Amniotic stem cell (primary cell): ENCODE measurements at places on chromosomes 7 and 10.

GRCh38 chr7:78125884-78126283 is 327.3 kb downstream of the PHTF2 start:
- no peak for DNase-seq

DNA sequence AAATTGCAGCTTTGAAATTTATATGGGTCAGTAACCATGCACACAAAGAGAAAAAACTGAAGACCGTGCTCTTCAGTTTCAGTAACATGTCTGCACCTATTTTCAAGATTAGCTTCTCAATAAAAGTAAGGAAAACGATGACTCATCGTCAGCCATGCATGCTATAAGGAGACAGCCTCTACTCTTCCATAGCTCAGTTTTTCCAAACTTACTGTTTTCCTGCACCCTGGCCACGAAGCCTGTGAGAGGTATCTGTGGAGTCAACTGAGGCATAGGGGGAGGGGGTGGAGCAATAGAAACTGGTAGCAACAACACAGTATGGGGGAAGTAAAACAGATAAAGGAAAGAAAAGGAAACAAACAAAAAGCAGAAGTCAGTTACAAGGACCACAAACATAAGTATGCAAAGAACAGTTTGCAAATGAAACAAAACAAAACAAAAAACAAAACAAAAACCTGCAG is 58.0 kb downstream of the PDSS1 start:
- peak; percentile 45 for DNase-seq

DNA sequence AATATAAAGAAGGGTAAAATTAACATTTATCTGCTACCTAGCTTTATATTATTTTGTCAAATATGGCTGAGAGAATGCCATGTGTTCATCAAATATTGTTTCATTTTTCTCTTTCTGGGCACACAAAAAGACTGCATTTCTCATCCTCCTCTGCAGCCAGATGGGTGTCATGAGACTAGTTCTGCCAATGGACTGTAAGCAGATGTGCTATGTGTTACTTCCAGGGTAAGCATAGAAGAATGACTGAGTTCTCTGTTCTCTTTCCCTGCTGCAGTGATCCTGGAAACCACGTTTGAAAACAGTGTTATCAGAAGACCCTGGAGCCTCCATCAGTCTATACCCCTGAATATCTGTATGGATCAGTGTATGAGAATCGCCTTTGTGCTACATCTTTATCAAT is 24.1 kb upstream of the SLK start:
- DNase-seq, result no peak

DNA sequence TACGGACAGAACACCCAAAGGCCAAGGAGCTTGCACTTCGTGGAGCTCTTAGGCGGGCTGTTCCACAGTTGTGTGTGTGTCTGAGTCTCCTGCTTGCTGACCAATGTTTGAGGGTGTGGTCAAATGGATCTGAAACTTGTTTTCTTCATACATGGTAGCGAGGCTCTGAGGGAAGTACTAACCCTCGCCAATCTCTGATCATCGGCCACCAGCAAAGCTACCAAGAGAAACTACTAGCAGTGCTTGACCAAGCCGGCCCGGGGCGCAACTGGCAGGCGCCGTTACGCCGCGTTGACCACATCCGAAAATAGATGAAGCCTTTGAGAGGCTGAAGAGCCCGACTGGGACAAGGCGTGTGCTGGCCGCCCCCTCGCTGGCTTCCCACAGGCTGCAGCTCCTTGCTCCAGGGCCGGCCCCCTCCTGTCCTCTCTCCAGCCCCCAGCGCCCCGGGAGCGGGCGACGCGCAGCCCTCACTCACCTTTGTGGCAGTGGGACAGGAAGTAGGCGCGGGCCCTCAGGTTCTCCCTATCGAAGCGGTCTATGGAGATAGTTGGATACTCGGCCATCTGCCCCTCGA is 384 bp downstream of the DCLRE1C start:
- peak; percentile 50 for DNase-seq

- DNase-seq, result no peak
These were observed 60.7 kb upstream of the FOXK1 start for GRCh38 chr7:4621396-4621795.

- DNase-seq, result no peak
These were observed 266.4 kb downstream of the ADK start for GRCh38 chr10:74417397-74417796.

DNA sequence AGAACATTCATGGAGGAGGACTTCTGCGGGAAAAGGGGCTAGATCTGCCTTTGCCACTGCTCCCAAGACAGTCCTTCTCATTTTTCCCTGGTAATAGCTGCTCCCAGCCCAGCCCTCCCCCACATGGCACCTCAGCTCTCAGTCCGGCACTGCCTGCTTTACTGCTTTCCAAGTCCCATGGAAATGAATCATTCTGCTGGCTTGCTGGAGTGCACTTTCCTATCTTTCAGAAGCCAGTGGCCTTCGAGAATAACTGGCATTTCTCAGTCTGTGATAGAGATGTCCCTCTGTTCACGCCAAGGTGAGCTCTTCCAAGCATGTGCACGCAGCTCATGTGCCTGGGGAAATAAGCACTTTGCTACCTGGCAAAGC is 61.4 kb downstream of the SYPL1 start:
- peak; percentile 51 for DNase-seq

- DNase-seq, result peak; percentile 52
These were observed 93.2 kb upstream of the KIF5B start for GRCh38 chr10:32149252-32149955.

DNA sequence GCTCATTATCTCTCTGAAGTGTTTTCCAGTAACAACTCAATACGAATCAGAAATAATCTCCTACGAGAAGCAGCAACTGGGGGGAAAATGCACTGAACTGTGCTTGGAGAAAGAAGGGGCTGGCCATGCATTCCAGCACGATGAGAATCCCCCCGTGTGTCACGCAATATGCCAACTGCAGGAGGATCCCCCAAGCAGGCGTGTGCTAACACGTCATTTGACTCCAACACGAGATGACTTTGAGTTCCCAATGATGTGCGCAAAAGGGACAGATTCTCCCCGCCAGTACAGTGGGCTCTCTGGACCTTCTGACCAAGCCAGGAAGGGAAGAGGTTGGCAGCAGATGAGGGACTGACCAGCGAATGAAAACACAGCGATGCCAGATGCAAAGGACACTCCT is 105.5 kb downstream of the KCNMA1 start:
- DNase-seq, result peak; percentile 80

- DNase-seq, result no peak
These were observed 947 bp downstream of the ABHD11 start for GRCh38 chr7:73737491-73738219.

GRCh38 chr10:47090903-47091302 is 179.7 kb downstream of the PTPN20 start:
- DNase-seq, result no peak

DNA sequence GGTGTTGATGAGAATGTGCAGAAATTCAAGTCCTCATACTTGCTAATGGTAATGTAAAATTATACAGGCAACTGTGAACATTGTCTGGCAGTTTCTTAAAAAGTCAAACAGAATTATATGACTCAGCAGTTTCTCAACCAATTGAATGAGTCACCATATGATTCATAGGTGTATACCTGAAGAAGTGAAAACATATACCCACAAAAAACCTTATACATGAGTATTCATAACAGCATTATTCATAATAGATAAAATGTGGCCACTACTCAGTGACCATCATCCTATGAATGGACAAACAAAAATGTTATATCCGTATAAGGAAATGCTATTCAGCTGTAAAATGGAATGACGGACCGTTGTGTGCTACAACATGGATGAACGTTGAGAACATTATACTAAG is 253.5 kb downstream of the MALRD1 start:
- DNase-seq, result peak; percentile 4

GRCh38 chr7:28908775-28909174 is 49.4 kb downstream of the TRIL start:
- DNase-seq, result no peak

GRCh38 chr7:47148536-47149207 is 433.2 kb downstream of the TNS3 start:
- no peak for DNase-seq

DNA sequence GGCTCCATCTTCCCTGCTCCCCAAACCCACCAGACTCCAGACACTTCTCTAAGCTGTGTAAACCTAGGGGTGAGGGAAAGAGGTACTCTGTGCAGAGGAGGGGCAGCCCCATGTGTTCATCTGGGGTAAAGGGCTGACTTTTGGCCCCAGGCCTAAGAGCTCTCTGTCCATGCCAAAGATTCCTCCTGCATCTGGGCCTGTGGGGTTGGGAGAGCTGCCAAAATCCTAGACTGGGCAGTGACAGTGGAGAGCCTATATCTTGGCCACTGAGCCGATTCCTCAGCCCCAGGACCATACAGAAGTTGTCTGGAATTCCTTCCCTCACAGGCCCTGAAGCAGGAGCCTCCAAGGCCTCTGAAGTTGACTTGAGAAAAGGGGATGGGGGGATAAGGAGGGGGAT is 25.3 kb upstream of the LEP start:
- DNase-seq, result no peak

GRCh38 chr7:108283252-108283651 is 153.1 kb upstream of the LAMB4 start:
- no peak for DNase-seq

GRCh38 chr10:79340646-79341244 is 6.5 kb upstream of the PPIF start:
- DNase-seq, result no peak

DNA sequence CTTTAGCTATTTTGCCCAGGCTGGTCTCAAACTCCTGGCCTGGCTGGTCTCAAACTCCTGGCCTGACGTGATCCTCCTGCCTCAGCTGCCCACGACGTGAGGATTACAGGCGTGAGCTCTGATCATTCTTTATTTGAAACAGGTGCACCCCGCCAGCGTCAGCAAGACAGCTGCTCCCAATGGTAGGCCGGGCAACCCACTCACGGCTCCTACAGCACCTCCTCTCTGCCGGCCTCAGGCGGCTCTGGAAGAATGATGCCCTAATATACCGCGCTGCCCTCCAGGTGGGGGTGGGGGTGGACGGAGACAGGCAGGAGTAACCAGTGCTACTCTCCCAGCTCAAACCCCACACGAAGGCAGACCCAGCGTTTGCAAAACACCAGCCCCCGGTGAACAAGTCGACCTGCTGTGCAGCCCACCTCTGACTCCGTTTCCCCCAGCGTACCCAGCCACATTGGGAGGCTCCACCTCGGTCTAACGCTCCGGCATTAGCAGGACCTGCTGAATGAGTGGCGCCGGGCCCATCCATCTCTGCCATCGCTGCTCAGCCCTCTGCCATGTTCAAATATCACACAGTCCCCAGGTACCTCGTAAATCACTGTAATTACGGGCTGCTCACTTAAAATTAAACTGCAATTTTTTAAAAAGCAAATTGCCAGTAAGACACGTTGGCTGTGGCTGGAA is 148.6 kb downstream of the ELFN1 start:
- DNase-seq, result no peak

GRCh38 chr7:141534757-141535737 is 16.2 kb upstream of the AGK start:
- no peak for DNase-seq

DNA sequence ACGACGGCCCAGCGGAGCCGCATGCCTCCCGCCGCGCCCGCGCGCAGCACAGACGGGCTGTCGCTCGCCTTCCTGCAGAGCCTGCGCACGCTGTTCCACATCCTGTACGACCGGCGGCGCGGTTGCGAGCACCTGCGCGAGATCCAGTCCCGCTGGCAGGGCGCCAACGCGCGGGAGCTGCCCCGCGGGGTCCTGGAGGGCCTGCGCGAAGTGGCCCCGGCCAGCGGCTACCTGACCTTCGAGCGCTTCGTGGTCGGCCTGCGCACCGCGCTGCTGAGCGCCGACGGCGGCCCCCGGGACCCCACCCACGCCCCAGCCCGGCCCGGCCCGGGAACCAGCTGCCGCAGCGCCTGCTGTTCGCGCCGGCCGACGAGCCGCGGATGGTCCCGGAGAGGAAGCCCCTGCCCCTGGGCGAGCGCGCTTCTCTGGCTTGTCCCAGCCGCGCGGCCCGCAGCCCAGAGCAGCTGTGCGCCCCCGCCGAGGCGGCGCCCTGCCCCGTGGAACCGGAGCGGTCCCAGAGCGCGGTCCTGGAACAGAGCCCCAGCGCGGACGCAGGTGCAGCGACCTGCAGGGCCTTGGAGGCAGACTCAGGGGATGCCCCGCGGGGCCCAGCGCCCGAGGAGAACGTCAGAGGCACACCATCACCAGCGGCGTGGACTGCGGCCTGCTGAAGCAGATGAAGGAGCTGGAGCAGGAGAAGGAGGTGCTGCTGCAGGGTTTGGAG is 25.3 kb upstream of the ZNF716 start:
- no peak for DNase-seq

- no peak for DNase-seq
These were observed 317.4 kb upstream of the ZNF32 start for GRCh38 chr10:43965918-43966570.

DNA sequence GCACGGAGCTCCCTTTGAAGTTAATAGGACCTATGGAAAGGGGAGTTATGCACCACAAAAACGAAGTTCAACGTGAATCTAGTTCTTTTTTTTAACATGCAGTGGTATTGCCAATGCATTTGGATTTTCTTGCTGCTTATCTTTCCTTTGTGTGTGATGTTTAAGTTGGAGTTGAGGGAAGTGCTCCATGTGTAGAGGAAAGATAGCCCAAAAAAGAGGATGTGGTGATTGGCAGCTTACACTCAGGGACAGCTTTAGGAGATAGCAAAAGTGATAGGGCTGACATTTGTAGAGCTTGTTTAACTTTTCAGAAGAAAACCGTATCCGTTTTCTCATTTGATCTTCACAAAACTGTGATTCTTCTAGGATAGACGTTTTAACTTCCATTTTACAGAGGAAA is 101.3 kb downstream of the MDFIC start:
- no peak for DNase-seq

DNA sequence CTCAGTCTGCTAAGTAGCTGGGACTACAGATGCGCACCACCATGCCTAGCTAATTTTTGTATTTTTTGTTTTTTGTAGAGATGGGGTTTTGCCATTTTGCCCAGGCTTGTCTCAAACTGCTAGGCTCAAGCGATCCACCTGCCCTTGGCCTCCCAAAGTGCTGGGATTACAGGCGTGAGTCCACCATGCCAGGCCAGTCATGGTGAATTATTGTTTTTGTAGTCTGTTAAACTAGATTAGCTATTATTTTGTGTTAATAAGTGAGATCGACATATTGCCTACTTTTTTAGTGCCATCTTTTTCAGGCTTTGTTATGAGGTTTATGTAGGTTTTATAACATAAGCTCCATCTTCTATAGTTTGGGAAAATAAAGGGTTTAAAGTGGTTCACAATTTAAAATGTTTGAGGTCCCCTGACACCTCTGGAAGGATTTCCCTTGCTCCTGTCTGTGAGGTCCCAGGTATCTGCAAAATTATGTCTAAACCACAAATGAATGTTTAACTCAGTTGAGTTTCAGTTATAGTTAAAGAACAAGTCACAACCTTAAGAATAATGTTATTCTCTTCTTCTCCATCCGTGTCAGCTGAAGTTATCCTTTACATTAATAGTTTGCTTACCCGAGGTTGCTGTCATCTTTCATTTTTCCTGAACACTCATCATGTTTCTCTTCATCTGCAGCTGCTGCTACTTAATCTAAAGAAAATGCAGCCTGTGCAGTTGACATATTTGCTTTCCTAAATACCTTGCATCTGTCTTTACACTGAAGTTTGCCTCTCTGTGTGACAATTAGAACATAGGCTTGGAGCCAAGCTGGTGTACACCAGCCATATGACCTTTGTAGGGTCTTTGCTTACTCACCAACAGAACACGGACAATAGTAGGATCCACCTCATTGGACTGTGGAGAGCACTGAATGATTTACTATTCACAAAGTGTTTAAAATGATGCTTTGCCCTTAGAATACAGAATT is 8.9 kb upstream of the VSTM4 start:
- no peak for DNase-seq
